A375 (cell line): ENCODE measurements at places on chromosomes 3 and 15. TPM values are rescaled to one million over a fixed set of nuclear protein-coding genes. Genes with fewer than 3 reads are reported as not detected.

GCNT3 gene
- not detected in 2 replicates for total RNA-seq

PRSS50 gene
- total RNA-seq, result not detected in 2 replicates

CCDC54 gene
- not detected in 2 replicates for total RNA-seq

UROC1 gene
- total RNA-seq, result not detected in 2 replicates

TEX55 gene
- total RNA-seq, result not detected in 2 replicates

HYAL1 gene
- total RNA-seq, result 0.32 and 0.34 TPM in 2 replicates

GUCA1C gene
- total RNA-seq, result not detected in 2 replicates

LIPC gene
- 0.08 and 0.27 TPM in 2 replicates for total RNA-seq

PTH1R gene
- total RNA-seq, result 0.23 and 1.8 TPM in 2 replicates

BTBD1 gene
- total RNA-seq, result 57.0 and 61.5 TPM in 2 replicates

AGBL1 gene
- total RNA-seq, result not detected in 2 replicates

IL17RD gene
- 2.0 TPM in 2 replicates for total RNA-seq

SLC2A2 gene
- total RNA-seq, result not detected in 2 replicates

AMIGO3 gene
- total RNA-seq, result 4.3 and 4.4 TPM in 2 replicates

MFAP1 gene
- total RNA-seq, result 25.8 and 27.2 TPM in 2 replicates

ACTRT3 gene
- total RNA-seq, result 0.72 and 2.0 TPM in 2 replicates

GRAMD2A gene
- total RNA-seq, result 0.21 TPM in 1 of 2 replicates, not detected in the other

GRIP2 gene
- total RNA-seq, result 0.05 and 3.7 TPM in 2 replicates

MESP1 gene
- total RNA-seq, result 6.0 and 8.9 TPM in 2 replicates

MITF gene
- total RNA-seq, result 22.0 and 25.9 TPM in 2 replicates

HRG gene
- not detected in 2 replicates for total RNA-seq

ENTPD3 gene
- total RNA-seq, result not detected in 2 replicates

TMOD3 gene
- 35.2 and 44.1 TPM in 2 replicates for total RNA-seq

CIB2 gene
- 0.64 and 5.3 TPM in 2 replicates for total RNA-seq

MED12L gene
- total RNA-seq, result 0.64 and 1.5 TPM in 2 replicates

GOLGA8S gene
- not detected in 2 replicates for total RNA-seq

GREM1 gene
- total RNA-seq, result not detected in 2 replicates

ROBO2 gene
- 1.4 and 2.7 TPM in 2 replicates for total RNA-seq

NPAP1 gene
- total RNA-seq, result under 0.01 TPM in 1 of 2 replicates, not detected in the other

LEKR1 gene
- total RNA-seq, result 0.80 and 1.2 TPM in 2 replicates

VIPR1 gene
- total RNA-seq, result 13.3 and 13.5 TPM in 2 replicates

ANKRD63 gene
- total RNA-seq, result 0.34 and 0.37 TPM in 2 replicates

GPR171 gene
- total RNA-seq, result not detected in 2 replicates

GTF2A2 gene
- total RNA-seq, result 71.8 and 84.7 TPM in 2 replicates

GATA2 gene
- total RNA-seq, result 6.3 TPM in 2 replicates

NTRK3 gene
- total RNA-seq, result 0.05 TPM in 1 of 2 replicates, not detected in the other

CCDC39 gene
- total RNA-seq, result not detected in 2 replicates

IL5RA gene
- total RNA-seq, result not detected in 2 replicates

SH3GL3 gene
- 2.4 and 3.7 TPM in 2 replicates for total RNA-seq

C2CD4A gene
- not detected in 2 replicates for total RNA-seq

TMEM207 gene
- not detected in 2 replicates for total RNA-seq

ASB14 gene
- total RNA-seq, result not detected in 2 replicates

ITPKA gene
- 1.8 and 1.9 TPM in 2 replicates for total RNA-seq

THBS1 gene
- 499 and 561 TPM in 2 replicates for total RNA-seq

THRB gene
- 9.2 and 12.8 TPM in 2 replicates for total RNA-seq

COL8A1 gene
- 3.3 and 4.7 TPM in 2 replicates for total RNA-seq

UNC13C gene
- total RNA-seq, result 0.03 TPM in 1 of 2 replicates, not detected in the other
